ENCODE measurements at places on chromosomes 2 and 18. TPM values are rescaled to one million over a fixed set of nuclear protein-coding genes. Genes with fewer than 3 reads are reported as not detected.

The CD8A gene
- 0.28 TPM for total RNA-seq

The GPR75 gene
- 1.2 TPM for total RNA-seq

The SERPINB4 gene
- total RNA-seq, result not detected

The TRABD2A gene
- 3.4 TPM for total RNA-seq

The FAM161A gene
- total RNA-seq, result 0.56 TPM

The GULP1 gene
- total RNA-seq, result 8.3 TPM

The SRD5A2 gene
- not detected for total RNA-seq

The TDRD15 gene
- total RNA-seq, result not detected

The COL5A2 gene
- total RNA-seq, result 7.8 TPM

The KIAA2012 gene
- not detected for total RNA-seq

The ZNF804A gene
- 0.08 TPM for total RNA-seq

The CPO gene
- total RNA-seq, result 0.28 TPM

GRCh38 chr2:215635071-215635787, 199.4 kb upstream of the FN1 start:
- no peak for DNase-seq

DNA sequence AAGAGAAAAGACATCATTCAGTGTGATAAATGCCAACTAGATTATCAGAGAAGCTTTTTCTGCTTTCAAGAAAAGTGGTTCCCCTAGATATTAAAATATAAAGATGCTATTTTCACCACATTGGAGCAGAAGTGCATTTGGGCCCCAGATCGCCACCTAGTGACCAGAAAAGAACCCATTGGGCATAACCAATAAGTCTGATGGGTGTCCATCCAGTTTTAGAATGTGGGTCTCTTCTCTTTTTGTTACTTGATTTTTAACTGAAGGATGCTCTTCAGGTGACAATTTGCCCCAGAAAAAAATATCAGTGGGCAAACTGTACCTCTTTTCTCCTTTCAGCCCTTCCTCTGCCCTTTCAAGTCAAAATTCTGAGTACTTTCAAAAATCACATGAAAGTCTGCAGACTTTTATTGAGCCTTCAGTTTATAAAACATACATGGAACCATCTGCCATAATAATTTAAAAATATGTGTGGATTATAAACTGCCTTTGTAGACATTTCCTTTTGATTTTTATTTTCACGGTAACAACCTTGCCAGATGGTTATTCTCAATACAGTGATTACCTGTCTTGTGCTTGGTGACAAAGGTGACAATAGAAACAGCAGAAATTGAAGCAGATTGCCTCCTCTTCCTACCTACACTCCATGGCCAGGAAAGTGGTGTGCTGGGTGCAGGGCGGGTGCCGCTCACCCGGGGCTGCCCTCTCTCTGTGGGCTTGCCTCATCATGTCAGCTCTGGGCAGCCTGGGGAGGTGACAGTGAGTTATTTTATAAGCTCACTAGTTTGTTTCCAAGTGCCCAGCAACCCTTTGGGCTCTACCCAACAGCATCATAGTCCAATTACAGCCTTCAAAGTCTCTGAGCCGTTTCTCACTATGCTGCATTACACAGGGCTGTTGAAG, 124.5 kb downstream of the DCDC2C start:
- DNase-seq, result no peak

GRCh38 chr2:36818542-36818941, 122.0 kb downstream of the VIT start:
- DNase-seq, result no peak

DNA sequence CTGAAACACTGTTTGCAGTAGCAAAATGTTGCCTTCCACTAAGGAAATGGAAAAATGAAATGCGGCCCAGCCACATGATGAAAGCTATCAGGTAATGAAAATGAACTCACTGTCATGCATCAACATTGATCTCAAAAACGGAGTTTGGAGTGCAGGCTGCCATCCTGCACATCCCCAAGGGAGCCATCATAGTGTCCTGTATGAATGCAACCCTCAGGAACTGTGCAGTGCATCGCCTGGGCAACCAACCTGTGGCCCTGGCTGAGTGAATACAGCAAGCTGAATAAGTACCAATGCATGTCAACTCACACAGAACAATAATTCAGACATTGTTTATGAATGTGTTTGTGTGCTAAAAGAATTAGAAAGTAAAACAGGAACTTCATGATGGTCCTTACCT, 23.1 kb upstream of the TXNDC2 start:
- no peak for DNase-seq

DNA sequence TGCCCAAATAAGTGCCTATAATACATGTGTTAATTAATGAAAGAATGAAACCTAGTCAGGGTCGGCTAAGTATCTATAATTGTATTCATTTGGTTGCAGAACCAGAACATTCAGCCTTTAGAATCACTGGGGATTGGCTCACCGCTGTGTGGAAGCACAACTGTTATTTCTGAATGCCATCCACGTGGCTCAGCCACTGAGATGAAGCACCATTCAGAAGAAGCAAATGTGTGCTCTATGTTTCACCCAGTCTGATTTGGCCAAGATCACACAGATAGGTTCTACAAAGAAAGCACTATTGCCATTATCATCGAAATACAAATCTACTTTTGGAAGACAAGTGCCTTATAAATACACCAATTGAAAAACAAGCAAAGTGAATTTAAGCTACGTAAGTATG, 30.6 kb upstream of the SPOPL start:
- no peak for DNase-seq

- no peak for DNase-seq
Observed at GRCh38 chr2:208315081-208315788, 49.2 kb downstream of the PIKFYVE start.

DNA sequence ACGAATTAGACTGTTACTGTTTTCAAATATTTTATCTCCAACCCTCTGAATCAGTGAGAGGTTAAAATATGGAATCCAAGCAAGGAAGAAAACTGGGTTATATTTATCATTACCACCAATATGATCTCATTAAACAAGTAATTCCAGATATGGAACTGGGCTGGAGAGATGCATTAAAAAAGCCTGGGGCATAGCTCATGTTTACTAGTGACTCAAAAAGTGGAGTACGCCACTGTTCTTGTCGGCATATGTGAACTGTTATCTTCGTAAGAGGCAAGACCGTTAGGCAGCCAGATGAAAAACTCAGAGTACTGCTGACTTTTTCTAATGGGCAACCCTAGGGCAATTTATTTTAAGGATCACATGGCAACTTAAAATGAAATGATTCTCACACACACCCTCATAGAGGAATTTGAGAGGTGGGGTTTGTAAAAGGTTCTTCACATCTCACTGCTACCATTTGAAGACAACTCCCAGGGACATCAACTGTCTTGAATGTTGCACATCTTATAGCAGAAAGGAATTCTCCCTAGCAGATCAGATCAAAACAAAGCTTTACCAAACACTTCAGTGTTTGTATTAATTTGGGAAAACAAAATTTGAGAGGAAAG, 105.2 kb upstream of the TFCP2L1 start:
- no peak for DNase-seq

GRCh38 chr2:16076911-16077310, 136.6 kb downstream of the MYCN start:
- no peak for DNase-seq

DNA sequence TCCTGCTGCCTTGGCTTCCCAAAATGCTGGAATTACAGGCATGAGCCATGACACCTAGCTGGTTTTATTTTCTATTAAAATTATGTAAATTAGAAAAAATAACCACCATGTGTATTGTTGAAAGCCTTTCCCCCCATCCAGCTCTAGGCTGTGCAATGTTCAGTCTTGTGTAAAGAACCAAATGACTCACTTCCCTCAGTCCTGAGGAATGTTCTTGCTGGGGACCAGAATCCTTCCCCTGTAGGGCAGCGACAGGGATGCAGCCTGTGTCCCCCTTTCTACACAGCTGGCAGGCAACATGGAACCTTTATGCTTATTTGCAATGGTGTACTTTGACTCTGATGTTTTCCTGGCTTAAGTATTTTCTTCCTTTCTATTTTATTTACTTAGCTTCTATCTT, 29.4 kb downstream of the AOX1 start:
- no peak for DNase-seq

- no peak for DNase-seq
Observed at GRCh38 chr2:86400321-86400720, 40.9 kb upstream of the KDM3A start.

- DNase-seq, result no peak
Observed at GRCh38 chr2:142142595-142142994, 11.8 kb upstream of the LRP1B start.

DNA sequence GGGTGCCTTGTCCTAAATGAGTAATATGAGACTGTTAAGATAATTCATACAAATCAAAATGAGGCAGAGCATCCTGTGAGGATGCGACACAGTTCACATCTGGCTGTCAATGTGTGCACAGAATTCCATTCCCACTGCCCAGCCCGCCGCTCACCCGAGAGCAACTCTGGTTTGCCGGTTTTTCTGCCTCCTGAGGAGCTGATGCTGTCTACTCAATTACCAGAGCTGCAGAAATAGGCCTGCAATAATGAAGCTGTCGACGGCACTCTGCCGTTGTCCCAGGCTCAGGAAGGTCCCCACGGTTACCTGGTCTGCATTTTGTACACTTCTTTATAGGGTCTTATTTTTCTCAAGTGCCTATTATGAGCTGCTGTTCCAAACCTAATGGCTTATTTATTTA, 55.7 kb upstream of the LYPD1 start:
- DNase-seq, result no peak

DNA sequence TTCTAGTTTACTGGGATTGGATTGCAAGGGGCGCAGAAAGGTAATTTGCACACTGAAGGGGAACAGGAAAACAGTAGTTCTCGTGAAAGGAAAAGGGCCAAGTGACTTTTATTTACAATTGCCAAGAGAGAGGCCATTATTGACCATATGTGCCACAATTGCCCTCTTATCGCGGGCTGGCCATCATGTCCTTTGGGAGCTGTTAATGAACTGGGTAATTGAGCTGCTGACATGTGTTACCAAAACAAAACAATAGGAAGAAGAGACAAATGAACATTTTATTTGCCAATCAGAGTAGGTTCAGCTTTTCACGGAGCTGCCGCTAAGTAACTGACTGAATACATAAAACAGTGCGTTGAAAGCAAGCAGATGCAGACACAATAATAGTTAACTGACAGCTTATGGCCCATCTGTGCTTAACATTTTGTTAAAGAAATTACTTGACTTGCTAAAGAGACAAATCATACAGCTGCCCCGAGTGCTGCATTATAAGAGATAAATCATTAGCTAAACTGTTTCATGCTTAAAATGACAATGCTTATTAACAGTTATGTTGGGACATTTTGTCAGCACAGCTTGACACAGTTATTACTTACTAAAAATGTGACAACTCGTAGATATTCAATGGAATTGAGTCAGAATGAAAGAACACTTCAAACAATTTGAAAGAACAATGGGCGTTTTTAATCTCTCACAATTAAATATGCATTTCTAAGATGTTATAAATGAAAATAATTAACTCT, 57.5 kb downstream of the PAX3 start:
- no peak for DNase-seq

DNA sequence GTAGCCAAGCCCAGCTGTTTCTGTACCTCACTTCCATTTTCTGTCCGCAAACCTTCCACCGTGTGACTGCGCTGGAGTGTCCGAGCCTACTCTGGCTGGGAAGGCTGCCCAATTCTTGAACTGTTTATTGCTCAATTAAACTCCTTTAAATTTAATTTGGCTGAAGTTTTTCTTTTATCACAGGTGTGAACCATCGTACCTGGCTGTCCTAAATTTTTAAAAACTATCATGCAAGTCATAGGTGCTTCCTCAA, 6.2 kb upstream of the RNU2-63P start:
- DNase-seq, result no peak

GRCh38 chr2:231245249-231246094, 47.0 kb downstream of the ARMC9 start:
- DNase-seq, result no peak

DNA sequence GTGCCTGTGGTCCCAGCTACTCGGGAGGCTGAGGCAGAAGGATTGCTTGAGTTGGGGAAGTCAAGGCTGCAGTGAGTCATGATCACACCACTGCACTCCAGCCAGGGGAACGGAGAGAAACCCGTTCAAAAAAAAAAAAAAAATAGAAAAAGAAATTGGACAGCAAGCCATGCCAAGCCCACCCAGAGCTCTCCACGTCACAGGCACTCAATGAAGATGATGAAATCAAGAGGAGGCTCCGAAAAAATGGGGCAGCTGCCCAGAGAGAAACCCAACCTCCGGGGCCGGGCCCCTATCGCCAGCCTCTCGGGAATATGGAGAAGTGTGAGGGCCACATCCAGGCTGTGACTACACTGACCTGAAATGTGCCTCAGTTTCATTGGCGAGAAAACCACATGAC, 40.0 kb downstream of the BIN1 start:
- no peak for DNase-seq

DNA sequence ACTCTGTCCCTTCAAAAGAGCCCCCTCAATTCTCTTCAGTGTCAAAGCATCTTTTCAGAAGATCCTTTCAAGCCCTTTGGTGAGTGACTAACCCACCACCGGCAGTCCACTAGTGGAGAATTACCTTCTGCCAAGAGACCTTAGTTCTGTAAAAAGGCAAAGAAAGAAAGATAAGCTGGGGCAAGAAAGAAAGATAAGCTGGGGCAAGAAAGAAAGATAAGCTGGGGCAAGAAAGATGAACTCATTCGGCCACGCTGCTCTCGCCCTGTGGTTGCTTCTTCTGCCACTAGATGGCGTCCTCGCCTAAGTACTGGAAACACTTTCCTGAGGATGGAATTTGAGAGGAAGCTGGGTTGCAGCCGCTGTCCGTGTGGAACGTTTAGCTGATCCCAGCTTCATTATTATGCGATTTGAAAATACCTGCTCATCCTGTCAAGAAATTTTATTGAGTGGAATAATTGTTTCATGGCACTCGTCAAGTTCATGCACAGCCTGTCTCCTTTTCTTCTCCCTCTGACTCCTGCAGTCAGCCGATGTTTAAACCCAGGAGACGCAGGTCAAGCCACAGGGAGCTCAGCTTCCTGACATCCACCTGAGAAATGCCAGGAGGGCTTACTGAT, 17.3 kb upstream of the ANXA4 start:
- DNase-seq, result peak; percentile 79

DNA sequence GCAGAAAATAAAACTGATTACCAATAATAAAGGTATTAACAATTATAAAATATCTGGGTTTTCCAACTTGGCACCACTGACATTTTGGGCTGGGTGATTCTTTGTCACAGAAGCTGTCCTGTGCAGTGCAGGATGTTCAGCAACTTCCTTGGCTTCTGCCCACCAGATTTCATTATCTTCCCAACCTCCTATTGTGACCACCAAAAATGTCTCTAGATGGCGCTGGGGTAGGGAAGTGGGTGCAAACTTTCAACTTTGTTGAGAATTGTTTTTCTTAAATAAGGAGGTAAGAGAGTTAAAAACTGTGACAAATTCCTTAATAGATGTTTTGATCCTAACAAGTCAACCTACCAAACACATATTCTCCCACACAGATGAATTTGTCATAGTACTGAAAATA, 90.1 kb downstream of the GAREM1 start:
- no peak for DNase-seq

GRCh38 chr2:220277445-220277975, 650.1 kb downstream of the SLC4A3 start:
- peak; percentile 40 for DNase-seq
